ENCODE measurements at places on chromosomes 4 and X.

DNA sequence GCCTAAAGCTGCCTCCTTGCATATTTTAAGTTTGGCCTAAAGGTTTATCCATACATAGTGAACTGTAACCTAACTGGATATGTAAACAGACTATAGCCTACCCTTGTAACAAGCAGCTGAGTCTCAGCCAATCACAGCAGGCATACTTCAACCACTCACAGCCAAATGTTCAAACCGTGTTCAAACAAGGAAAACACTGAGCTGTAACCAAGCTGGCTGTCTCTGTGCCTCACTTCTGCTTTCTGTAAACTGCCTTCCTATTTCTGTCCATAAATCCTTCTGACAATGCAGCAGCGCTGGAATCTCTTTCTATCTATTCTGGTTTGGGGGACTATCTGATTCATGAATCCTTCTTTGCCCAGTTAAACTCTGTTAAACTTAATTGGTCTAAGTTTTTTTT lies 16.4 kb downstream of the DSPP start:
- no peak for DNase-seq

GRCh38 chr4:148914734-148915133 lies 472.5 kb upstream of the NR3C2 start:
- DNase-seq = no peak

GRCh38 chr4:169120624-169121023 lies 110.6 kb upstream of the CBR4 start:
- no peak for DNase-seq

DNA sequence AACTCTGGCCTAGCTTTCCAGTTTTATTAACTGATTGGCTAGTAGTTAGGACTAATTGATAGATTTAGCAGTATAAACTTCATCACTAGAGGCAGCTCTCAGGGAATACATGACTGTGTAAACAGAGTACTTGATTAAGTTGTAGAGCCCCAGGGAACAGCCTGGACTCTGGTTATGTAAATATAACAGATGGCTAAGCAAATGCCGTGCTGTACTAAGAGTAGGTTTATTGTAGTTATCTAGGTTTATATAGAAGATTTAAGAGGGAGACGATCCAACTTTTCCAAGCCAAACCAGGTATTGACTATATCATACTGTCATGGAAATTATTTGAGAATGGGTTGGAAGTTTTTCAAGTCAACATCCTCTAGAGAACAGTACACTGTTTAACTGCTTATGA lies 463.4 kb upstream of the GRID2 start:
- no peak for DNase-seq

DNA sequence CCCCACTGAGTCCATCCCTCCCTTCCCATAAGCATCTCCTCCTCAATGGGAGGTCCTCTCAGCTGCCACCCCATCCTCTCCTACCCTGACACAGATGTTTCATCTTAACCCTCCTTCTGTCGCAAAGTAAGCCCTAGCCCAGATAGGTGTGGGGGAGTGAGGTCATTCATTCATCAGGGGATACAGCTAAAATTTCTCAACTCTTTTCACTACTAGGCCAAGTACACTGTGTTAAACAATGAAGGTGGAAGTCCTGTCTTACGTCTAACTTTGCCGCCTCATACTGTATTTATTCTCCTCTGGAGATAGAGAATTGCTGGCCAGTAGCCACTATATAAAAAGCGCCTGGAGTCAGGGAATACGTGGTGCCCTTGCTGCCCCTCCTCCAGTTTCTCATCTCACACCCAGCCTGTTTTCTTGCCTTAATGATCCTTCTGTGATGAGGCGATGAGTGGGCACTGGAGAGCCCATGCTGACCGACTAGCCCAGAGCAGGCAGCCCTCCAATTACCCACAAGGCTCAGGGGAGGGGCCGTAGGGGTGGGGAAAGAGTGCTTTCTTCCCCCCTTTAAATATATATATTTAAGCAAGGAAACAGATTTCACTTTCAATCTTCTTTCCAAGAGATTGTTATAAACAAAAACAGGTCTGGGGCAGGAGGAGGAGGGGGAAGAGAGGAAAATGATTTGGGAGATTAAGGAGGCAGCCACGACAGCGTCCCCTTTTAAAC lies 149.5 kb downstream of the PJA1 start:
- DNase-seq = no peak

Data from HS-27A (cell line).